WTC11 (cell line): ENCODE measurements at places on chromosomes 4 and X. TPM values are rescaled to one million over a fixed set of nuclear protein-coding genes. Genes with fewer than 3 reads are reported as not detected.
A peak's percentile ranks its signal among the peaks of the same experiment; 100 is the strongest.

- H3K27me3 ChIP-seq: peaks cover 18% of the 10 kb centered on the region
- peak overlapping the region; percentile 78 for H3K4me3 ChIP-seq
- H3K27ac ChIP-seq: peak overlapping the region; percentile 40
- H3K36me3 ChIP-seq: no peaks in the 10 kb centered on the region
Measured at GRCh38 chr4:81470456-81471297, 1.0 kb downstream of the RASGEF1B start.

Gene SCML2
- 12.8 to 14.2 TPM (median 12.9 TPM) in 3 replicates for total RNA-seq

Gene KLB
- 0.09 to 0.14 TPM in 2 of 3 replicates, not detected in the other for total RNA-seq

GRCh38 chrX:120604361-120604782 is 471 bp downstream of the MCTS1 start:
- H3K27ac ChIP-seq: peak overlapping the region; percentile 97
- DNase-seq: no peak
- peaks cover 5% of the 10 kb centered on the region for H3K4me1 ChIP-seq
- H3K36me3 ChIP-seq: peaks cover 3% of the 10 kb centered on the region; the same call in 1 of the 2 replicates
- H3K4me3 ChIP-seq: peak overlapping the region; percentile 94

- H3K4me3 ChIP-seq: peak overlapping the region; percentile 13; the same call in 1 of the 2 replicates
- peaks cover 7% of the 10 kb centered on the region for H3K27me3 ChIP-seq
- DNase-seq: no peak
- no peaks in the 10 kb centered on the region for H3K36me3 ChIP-seq
- peaks cover 11% of the 10 kb centered on the region for H3K4me1 ChIP-seq
Measured at GRCh38 chr4:151811403-151811802, 50.6 kb upstream of the GATB start.

DNA sequence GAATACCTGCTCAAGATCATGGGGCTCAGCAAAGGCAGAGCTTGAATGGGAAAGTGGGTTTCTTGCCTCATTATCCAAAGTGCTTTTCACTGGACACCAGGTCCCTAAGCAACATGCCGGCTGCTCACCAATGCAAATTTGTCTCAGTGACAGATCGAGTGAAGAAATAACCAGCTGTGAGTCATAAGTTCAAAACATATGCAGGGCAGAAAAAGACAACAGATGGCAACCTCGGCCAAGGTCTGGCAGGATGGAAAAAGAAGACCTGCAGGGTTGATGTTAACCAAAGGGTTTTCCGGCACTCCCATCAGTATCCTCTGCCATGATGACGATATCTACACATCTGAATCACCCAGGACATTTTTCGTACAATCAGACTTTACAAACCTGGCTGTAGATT is 124.1 kb downstream of the AFAP1 start:
- no peak for DNase-seq

- peaks cover 25% of the 10 kb centered on the region for H3K36me3 ChIP-seq
- DNase-seq: no peak
- no peaks in the 10 kb centered on the region for H3K4me1 ChIP-seq
- no peak overlapping the region for H3K4me3 ChIP-seq
- H3K27ac ChIP-seq: no peak overlapping the region
Measured at GRCh38 chr4:16140879-16141249, 57.0 kb upstream of the PROM1 start.

DNA sequence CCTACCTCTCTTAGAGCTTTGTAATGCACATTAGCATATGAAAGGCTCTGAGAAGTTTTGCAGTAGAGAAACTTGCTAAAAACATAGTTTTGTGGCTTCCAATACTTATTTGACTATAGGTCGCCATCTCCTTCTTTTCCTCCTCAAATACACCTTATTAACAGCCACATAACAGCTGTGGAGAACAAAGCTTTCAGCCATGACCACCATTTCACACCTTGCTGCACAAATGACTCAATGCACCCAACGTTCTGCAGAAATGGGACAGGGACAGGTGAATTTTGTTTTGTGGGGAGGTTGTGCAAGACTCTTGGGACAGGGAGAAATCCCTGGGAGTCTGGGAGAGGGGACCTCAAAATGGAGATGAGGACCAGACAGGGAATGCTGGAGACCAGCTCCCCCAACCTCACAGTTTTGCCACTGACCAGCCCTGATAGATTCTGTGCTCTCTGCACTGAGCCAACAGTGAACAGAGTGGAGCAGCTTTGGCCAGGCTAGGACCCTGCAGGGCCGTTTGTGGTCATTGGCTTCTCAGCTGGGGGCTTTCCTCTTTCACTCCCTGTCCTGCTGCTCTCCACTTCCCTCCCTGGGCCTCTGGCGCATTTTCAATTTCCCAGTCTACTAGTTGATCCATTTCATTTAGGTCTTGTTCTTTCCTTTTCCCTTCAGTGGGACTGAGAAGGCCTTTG is 16.6 kb downstream of the FRMPD3 start:
- DNase-seq: no peak
- no peak overlapping the region for H3K27ac ChIP-seq
- H3K4me3 ChIP-seq: no peak overlapping the region
- no peaks in the 10 kb centered on the region for H3K27me3 ChIP-seq
- peaks cover 19% of the 10 kb centered on the region for H3K4me1 ChIP-seq

Gene STPG2
- total RNA-seq: 0.17 to 0.39 TPM (median 0.18 TPM) in 3 replicates

GRCh38 chr4:78370631-78371372 is 180.8 kb upstream of the ANXA3 start:
- H3K27me3 ChIP-seq: no peaks in the 10 kb centered on the region
- no peak for DNase-seq
- no peak overlapping the region for H3K4me3 ChIP-seq
- peaks cover 58% of the 10 kb centered on the region for H3K36me3 ChIP-seq
- peaks cover 43% of the 10 kb centered on the region for H3K4me1 ChIP-seq

DNA sequence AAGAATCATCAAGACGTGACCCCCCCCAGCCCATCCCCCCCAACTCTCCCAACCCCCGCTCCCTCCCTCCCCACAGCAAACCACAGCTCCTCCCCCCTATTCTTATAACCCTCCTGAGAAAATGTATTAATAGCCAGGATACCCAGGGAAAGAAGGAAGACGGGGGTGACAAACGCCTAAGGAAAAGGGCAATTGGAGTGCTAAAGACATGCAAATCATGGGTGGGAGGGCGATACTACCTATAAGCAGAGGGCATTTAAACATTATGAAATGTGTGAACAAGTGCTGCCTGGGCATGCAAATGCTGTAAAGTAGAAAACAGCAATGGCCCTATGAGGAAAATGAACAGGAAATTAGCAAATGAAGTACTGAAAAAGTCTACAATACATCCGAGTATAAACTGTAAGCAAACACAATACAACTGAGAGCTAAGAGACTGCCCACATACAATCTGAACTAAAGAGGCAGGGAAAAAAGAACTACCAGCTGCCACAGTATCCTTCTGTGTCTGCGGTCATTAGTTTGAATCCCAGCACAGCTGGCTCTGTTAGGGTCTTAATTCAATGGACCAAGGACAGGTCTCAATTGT is 2.4 kb downstream of the CXXC4 start:
- H3K36me3 ChIP-seq: no peaks in the 10 kb centered on the region
- H3K27ac ChIP-seq: peak overlapping the region; percentile 96
- H3K27me3 ChIP-seq: peaks cover 64% of the 10 kb centered on the region
- peak overlapping the region; percentile 95 for H3K4me3 ChIP-seq
- peak; percentile 29 for DNase-seq
